Thymus (tissue), 14 donors: ENCODE measurements at places on chromosomes 11 and 22.

- H3K27me3 ChIP-seq = no peaks in the 10 kb centered on the region
- H3K4me3 ChIP-seq = no peak overlapping the region
- DNase-seq = no peak
- H3K36me3 ChIP-seq = peaks cover 2% of the 10 kb centered on the region
Measured at GRCh38 chr11:4006946-4007680, 87.5 kb upstream of the RRM1 start.

DNA sequence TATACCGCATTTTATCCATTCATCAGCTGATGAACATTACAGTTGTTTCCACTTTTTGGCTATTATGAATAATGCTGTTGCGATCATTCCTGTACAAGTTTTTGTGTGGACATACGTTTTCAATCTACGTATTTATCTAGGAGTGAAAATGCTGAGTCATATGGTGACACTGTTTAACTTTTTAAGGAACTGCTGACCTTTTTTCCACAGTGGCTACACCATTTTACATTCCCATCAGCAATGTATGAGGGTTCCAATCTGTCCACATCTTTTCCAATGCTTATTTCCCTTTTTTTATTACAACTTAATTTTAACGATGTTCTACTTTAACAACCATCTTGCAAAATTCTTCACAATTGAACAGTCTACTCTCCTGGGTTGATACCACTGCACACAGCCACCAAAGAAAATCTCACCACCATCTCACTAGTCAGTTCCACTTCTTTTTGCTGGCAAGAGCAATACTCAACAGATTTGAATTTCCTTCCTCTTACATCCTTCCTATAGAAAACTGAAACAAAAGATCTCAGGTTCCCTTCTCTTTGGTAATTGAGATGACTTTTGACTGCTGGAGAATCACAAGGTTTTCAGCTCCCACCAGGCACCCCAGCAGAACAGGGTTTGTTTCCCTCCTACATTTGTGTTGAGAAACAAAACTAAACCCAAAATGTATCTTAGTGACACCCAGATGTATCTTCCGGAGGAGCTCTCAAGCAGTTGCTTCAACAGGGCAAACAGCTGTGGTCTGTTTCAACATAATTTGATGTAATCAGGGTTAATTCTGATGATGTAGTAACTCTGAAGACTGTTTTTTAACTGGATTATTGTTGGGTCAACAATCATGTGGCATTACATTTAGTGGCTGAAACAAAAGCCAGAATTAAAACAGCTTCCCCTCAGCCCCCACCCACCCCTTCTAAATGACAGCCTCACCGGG, 7.0 kb upstream of the GAB2 start:
- H3K27ac ChIP-seq = peak overlapping the region; percentile 92
- H3K36me3 ChIP-seq = no peaks in the 10 kb centered on the region
- no peak overlapping the region for H3K4me3 ChIP-seq
- H3K4me1 ChIP-seq = peaks cover 40% of the 10 kb centered on the region

- H3K27ac ChIP-seq = no peak overlapping the region
- H3K4me1 ChIP-seq = peaks cover 10% of the 10 kb centered on the region
- DNase-seq = no peak
- no peak overlapping the region for H3K4me3 ChIP-seq
- H3K36me3 ChIP-seq = peaks cover 57% of the 10 kb centered on the region
- no peaks in the 10 kb centered on the region for H3K27me3 ChIP-seq
Measured at GRCh38 chr11:65862941-65863888, 3.0 kb downstream of the MUS81 start.

DNA sequence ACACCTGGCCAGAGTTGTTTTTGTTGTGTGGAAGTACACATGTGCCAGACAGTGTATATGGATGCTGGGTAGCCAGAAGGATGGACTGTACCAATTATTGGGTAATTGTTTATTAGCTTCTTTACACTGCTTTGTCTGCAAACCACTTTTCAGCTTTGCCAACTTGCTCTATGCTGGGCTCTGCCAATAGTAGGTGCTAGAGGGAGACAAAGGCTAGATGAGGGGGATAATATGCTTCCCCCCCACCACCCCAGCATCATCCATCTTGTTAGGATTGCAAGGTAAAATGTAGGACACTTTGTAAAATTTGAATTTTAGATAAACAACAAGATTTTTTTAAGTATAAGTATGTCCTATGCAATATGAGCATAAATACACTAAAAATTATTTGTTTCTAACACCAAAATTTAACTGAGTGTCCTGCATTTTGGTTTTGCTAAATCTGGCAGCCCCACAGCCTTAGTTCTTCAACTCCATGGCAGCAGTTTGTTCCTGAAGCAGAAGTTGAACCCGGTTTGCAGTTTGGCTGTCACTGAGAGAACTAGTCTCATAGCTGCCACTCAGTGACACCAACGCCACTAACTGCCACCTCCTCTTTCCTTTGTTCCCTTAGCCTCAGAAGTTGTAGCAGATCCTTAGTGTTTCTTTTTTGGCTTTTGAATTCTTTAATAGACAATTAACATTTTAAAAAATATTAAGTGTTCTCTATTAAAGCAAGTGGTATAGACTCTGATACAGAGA, 78.8 kb downstream of the CCDC81 start:
- DNase-seq = no peak
- no peaks in the 10 kb centered on the region for H3K4me1 ChIP-seq
- H3K4me3 ChIP-seq = no peak overlapping the region
- H3K36me3 ChIP-seq = no peaks in the 10 kb centered on the region

DNA sequence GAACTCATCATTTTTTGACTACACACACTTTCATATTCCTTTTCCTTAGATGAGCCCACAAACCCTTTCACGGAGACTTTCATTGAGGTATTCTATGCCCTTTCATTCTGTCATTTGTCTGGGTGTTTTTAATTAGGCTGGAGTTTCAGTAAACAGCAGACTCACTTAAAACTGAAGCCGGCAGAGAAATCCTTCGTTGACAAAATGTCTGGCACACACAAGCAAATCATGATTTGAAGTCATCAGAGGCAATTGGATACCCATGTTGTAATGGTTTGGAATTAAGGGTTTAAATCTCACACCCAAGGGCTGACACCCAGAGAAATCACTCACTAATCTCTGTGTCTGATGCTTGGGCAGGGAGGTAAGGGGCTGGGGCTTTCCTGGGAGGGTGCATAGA, 127.1 kb downstream of the EHF start:
- H3K4me3 ChIP-seq = no peak overlapping the region
- no peaks in the 10 kb centered on the region for H3K27me3 ChIP-seq
- H3K36me3 ChIP-seq = no peaks in the 10 kb centered on the region
- H3K4me1 ChIP-seq = no peaks in the 10 kb centered on the region
- DNase-seq = no peak

GRCh38 chr11:129737831-129738230, 77.8 kb upstream of the TMEM45B start:
- H3K4me3 ChIP-seq = no peak overlapping the region
- no peaks in the 10 kb centered on the region for H3K36me3 ChIP-seq
- no peaks in the 10 kb centered on the region for H3K4me1 ChIP-seq
- H3K27me3 ChIP-seq = peaks cover 3% of the 10 kb centered on the region
- no peak overlapping the region for H3K27ac ChIP-seq

DNA sequence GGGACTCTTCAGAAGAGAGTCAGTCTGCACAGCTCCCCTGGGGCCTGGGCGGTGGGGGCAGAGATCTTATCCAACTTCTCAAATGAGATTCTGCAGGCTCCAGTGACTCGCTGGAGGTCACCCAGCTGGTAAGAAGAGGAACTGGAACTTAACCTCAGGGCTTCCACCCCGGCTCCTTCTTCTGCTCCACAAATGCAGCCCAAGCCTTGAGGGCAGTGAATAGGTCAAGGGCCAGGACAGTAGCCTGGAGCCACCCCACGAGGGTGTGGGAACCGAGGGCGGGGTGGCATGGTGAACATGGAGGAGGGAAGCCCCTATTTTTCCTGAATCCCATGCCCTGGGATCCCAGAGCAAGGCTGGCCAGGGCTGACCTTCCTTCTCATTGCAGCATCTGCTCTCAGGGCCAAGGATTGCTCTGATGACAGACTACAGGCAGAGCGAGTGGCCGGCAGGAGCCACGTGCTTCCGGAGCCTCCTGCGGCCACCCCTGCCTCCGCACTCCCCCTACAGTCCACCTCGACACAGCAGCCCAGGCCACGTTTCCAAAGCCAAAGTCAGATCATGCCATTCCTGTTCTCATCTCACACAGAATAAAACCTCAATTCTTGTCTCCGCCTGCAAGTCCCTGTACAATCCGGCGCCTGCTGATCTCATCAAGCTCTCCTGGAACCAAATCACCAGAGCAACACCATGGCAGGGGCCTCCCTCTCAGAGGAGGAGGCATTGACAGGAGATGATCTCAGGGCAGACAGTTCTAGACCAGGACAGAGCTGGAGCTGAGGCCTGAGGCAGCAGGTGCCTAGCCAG, 21.1 kb upstream of the UPK3A start:
- H3K4me3 ChIP-seq = no peak overlapping the region
- H3K36me3 ChIP-seq = no peaks in the 10 kb centered on the region
- H3K4me1 ChIP-seq = peaks cover 9% of the 10 kb centered on the region
- peaks cover 46% of the 10 kb centered on the region for H3K27me3 ChIP-seq
- no peak overlapping the region for H3K27ac ChIP-seq
- no peak for DNase-seq
